ENCODE measurements at places on chromosomes 16 and 17.

DNA sequence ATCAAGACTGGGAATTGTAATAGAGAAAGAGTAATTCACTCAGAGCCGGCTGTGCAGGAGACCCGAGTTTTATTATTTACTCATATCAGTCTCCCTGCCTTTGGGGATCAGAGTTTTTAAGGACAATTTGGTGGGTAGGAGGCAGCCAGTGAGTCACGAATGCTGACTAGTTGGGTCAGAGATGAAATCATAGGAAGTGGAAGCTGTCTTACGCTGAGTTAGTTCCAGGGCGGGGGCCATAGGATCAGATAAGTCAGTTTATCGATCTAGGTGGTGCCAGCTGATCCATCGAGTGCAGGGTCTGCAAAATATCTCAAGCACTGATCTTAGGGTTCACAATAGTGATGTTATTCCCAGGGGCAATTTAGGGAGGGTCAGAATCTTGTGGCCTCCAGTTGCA, 20.2 kb upstream of the GUCY2D start:
- DNase-seq: no peak

DNA sequence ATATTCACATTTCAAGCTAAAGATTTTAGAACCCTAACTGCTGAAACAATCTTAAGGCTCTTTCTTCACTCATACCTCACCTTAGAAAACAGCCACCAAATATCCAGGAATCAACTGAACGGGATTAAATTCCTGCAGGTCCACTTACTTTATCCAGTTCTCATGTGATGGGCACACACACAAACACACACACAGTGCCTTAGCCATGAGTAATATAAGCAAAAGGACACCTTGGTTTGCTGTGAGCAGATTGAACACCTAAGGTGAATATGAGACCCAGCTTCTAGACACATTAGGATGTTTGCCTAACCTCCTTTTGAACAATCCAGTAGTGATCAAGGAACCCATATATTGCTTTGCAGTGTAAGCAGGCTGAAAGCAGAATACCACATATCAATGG, 81.5 kb downstream of the TUBD1 start:
- DNase-seq: no peak

DNA sequence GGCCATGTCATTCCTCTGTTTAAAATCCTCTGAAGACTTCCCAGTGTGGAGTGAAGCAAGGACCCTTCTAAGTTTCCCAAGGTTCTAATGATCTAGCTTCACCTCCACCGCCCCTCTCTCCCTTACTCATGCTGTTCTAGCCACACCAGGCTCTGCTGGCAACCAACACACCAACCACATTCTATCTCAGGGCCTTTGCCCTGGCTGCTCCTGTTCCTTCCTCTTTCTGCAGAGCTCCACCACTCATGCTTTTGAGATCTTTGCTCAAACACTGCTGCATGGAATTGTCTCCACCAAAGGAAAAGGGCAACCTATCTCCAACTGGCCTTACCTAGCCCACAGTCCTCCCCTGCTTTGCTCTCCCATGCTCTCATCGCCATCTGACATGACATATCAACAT, 128.7 kb downstream of the XYLT1 start:
- no peak for DNase-seq

DNA sequence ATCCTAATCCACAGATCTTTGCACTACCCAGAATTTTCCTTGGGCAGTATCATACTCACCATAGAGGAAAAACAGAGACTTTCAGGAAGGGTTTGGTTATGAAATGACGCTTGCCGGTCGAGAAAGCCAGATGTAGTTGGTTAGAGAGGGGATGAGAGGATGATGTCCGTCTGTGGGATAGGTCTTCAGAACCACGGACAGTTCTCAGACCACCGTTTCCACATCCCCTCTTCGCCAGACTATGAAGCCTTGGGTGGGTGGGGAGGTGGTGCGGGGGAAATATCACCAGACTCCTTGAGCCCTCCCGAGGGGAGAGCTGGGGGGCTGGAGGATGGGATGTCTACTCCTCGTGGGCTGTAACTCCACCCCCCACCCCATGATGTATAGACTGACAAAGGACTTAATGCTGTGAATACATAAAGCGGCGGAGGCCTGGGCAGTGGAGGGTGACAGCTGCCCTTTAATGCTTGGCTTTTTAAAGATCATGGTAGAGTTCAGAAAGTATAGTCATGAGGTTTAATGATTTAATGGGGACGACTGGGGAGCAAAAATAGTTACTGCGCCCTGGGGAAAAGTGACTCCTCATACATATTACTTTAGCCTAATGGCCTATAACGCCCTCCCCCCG, 96.6 kb downstream of the MRM1 start:
- no peak for DNase-seq

GRCh38 chr16:89472711-89473075, 17.7 kb downstream of the ANKRD11 start:
- no peak for DNase-seq

DNA sequence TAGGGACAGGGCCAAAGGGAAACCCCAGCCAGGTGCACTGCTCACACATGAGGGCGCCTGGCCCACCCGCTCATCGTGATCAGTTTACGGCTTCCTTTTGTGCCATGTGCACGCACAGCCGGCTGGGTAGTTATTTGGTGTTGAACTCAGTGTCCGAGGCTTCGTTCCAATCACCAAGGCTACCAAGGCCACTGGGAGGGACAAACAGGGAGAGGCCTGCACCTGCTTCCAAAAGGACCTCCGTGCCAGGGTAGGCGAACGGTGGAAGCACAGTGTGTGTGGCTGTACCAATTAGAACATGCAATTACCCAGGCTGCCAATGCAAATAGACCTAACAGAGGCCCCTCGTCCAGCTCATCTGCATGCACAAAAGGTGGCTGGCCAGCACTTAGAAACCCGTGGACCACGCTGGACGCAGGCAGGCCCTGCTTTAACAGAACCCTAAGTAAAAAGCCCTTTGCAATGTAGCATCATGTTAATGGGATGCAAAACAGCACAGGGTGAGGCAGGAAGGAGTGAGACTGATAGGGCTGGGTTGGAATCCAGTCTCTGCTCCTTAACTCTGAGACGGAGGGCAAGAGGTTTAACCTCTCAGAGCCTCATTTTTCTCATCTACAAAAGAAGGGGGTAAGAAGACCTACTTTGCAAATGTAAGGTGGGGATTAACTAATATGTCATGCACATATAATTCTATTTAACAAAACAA, 204.0 kb downstream of the XYLT1 start:
- no peak for DNase-seq

DNA sequence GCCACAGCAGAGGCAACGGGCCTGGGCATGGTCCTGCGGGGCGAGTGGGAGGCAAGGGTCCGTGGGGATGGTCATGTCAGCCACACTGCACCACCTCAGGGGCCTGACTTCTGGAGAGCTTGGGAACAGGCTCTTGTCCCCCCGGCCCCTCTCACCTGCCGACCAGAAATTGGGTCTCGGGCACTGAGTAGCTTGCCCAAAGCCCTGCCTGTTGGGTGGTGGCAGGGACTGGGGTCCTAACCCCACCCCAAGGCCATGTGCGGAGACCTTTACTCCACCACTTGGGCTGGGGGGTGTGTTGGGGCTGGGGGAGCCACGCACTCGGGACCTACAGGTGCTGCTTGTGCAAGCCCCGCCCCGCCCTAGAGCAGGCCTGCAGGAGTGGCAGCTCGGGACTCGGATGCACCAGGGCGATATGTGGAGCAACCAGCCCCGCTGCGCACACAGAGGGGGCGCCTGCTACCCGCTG, 24.2 kb upstream of the CHMP6 start:
- no peak for DNase-seq

GRCh38 chr16:15536843-15537242, 102.5 kb downstream of the BMERB1 start:
- DNase-seq: no peak

DNA sequence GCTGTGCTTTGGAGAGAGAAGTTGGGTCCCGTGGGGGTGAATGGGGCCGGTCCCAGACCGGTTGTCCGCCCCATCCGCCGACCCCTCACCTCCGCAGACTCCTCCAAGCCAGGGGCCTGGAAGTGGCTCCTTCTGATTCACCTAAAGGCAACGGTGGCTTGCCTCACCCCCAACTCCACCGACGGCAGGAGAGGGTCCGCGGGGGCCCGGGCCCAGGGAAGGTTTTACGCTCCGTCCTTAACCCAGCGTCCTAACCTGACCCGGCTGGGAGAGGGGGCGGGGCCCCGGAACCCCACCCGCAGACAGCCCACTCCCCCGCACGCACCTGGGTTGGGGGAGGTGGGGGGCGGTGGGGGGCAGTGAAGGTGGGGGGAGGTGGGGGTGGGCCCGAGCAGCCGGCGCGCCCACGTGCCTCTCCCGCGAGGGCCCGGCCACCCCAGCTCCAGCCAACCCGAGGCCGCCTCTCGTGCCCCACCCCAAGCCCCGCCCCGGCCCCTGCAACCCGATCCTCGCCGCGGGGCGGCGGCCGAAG, 12.7 kb upstream of the CD300A start:
- DNase-seq: no peak

DNA sequence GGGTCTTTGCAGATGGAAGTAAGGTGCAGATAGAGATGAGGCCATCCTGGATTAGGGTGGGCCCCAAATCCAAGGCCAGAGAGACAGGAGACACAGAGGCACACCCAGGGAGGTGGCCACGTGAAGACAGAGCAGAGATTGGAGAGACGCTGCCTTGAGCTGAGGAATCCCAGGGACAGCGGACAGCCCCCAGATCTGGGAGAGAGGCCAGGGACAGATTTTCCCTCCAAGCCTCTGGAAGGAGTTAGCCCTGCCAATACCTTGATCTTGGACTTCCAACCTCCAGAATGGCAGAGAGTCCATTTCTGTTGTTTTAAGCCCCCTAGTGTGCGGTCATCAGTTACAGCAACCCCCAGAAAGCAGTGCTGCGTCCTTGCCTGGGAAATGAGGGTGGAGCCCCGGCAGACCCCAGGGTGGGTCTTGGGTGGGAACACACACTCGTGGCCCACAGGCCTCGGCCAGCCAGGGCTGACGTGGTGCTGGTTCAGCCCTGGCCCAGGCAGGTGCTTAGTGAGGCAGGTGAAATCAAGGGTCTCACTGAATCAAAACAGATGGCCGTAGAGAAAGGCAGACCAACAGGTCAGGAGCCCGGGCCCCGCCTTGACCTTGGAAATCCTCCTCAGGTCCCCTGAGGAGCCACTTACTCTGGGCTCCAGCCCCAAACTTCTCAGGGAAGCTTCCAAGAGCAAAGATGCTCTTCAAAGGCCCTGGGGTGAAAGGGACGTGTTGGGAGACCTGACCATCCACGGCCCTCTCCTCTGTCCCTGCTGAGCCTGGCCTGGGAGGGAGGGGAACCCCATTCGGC, 169.3 kb downstream of the RBFOX3 start:
- no peak for DNase-seq
